ENCODE measurements at places on chromosomes 5 and 9.
A peak's percentile ranks its signal among the peaks of the same experiment; 100 is the strongest.

GRCh38 chr5:52010454-52010853 lies 627.2 kb downstream of the ISL1 start:
- DNase-seq = no peak

DNA sequence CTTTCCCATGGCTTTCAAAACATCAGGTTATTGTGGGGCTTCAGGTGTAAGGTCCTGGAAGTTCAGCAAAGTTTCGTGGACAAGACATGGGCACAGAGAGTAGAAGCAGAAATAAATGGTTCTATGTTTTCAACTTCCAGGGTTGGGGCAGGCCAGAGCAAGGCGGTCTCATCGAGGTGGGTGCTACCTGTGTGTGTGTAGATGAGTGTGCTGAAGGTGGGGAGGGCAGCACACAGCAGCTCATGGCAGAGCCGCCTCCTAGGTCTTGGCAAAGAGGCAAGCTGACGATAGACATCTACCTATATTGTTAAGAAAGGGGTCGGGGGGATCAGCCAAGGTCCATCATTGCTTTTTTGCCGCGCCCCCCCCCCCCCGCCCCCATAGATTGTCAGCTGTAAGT lies 3.8 kb downstream of the RAB24 start:
- DNase-seq = no peak

DNA sequence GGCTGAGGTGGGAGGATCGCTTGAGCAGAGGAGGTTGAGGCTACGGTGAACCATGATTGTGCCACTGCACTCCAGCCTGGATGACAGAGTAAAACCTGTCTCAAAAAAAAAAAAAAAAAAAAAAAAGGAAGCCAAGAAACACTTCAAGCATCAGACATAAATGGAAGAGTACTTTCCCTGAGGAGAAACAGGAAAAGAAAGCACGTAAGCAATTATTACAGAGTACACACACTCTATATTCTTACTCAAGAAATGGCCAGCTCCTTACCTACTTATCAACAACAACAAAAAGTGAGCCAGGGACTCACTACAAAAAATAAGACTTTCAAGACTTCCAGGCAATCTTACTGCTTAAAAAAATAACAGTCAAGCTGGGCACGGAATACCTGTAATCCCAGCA lies 21.8 kb downstream of the ZFR start:
- DNase-seq = no peak

DNA sequence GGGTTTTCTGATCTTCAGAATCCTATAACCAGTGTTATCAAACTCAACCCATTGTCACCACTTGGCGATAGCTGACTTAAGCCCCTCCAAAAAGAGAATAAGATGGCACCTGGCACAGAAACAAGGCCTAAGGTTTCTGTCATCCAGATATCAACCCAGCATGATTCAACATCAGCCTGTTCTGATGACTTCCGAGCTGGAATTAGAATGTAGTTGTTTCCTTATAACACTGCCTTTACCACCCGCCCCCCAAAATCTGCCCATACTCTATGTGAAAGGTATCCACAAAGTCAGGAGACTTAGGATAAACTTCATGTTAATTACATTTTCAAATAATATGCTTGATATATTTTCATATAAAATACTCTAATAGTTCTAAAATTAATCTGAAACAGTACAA lies 5.2 kb downstream of the KLF9 start:
- no peak for DNase-seq

GRCh38 chr9:68698943-68699509 lies 6.0 kb upstream of the PIP5K1B start:
- no peak for DNase-seq

- no peak for DNase-seq
These were observed 43.4 kb downstream of the PPARGC1B start for GRCh38 chr5:149773291-149774095.

DNA sequence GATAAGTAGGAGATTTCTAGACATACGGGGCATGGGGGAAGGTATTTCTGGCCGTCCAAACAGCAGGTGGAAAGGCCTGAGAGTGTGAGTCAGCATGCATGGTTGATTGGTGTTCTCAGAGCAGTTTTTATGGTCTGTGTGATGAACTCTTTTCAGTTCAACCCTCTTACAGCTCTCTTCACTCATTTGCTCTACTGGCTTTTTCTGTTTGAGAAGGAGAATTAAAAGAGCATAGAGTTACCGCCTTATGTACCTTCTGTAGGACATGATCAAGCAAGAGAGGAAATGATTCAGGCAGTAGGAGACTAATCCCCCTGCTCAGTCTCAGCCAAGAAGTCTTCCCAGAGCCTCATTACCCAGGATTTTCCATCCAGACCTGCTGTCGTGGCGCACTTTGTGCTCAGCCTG lies 92.4 kb downstream of the PRDM6 start:
- DNase-seq = no peak

- DNase-seq = no peak
These were observed 25.2 kb upstream of the RIOK2 start for GRCh38 chr5:97208184-97208713.

GRCh38 chr9:21528123-21528808 lies 46.2 kb upstream of the IFNE start:
- no peak for DNase-seq

DNA sequence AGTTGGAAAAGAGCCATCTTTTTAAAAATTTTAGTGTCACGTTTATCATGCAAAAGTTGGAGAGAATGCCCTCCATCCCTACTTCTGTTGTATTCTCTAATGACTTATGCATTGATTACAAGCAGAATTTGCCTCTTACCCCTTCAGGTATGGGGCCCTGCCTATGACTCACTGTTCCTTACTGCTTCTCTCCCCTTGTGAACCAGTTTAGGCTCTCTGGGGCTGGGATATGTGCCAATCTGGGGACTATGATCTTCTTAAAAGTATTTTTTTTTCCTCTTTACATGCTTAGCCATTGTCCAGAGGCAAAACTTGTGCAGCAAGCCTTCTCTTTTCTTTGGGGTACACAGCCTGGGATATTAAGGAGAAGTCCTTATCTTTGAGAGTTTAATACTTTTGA lies 37.4 kb downstream of the CAMK4 start:
- no peak for DNase-seq

GRCh38 chr9:19946441-19947109 lies 157.7 kb upstream of the SLC24A2 start:
- peak; percentile 49 for DNase-seq

DNA sequence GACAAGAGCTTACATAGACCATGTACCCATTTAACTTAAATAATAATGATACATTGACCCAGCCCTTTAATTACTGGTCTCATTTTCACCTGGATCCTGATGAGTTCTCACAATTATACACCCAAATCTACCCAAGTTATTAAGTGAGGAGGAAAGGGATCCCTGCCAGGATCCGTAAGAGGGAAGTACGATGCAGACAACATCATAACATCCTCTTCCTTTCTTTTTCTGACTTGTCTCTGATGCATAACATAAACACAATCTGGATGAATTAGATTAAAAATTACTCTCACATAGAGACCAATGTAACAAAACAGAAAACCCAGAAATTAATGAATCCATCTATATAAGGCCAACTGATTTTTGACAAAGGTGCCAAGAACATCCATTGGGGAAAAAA lies 17.0 kb downstream of the MARCHF3 start:
- no peak for DNase-seq

GRCh38 chr5:168579488-168580226 lies 489 bp upstream of the PANK3 start:
- peak; percentile 100 for DNase-seq

GRCh38 chr9:136539427-136540421 lies 6.1 kb downstream of the NOTCH1 start:
- peak; percentile 73 for DNase-seq

- DNase-seq = no peak
These were observed 51.3 kb downstream of the ANXA1 start for GRCh38 chr9:73202980-73203379.

GRCh38 chr9:117715411-117715989 lies 11.3 kb downstream of the TLR4 start:
- no peak for DNase-seq

DNA sequence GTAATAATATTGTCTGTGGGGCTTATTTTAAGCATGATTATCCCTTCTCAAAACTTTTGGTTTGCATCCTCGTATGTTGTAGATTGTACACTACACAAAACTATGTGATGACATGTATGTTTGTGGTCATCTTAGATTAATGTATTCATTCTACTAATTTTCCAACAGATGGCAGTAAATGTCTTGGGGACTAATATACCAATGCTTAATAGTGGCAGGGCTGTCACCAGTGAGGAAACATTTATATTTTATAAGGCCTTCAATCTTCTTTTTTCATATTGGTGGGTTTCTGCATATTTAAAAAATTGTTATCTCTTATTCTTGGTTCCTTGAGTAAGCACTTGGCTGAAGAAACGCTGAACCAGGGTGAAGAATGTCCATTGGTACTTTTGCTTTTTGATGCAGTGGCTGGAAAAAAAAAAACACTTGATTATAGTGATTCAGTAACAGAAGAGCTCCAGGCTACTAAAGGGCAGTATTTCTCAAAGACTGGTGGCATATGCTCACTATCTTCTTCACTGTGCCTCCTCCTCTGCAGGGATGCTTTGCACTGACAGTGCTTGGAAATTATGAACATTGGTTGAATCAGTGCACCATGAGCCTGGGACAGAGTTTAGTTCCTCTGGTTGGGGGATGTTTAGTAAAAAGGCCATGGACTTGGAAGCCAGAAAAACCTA lies 530.3 kb downstream of the RASEF start:
- no peak for DNase-seq

- DNase-seq = no peak
These were observed 45.5 kb upstream of the IL7R start for GRCh38 chr5:35811108-35811741.

- DNase-seq = peak; percentile 94
These were observed at the start of gene CEMIP2 for GRCh38 chr9:71768388-71769174. Gene CEMIP2, minus strand, starts transcription at chr9:71768513. Its CDS starts 18,140 bp downstream, at chr9:71750373.

DNA sequence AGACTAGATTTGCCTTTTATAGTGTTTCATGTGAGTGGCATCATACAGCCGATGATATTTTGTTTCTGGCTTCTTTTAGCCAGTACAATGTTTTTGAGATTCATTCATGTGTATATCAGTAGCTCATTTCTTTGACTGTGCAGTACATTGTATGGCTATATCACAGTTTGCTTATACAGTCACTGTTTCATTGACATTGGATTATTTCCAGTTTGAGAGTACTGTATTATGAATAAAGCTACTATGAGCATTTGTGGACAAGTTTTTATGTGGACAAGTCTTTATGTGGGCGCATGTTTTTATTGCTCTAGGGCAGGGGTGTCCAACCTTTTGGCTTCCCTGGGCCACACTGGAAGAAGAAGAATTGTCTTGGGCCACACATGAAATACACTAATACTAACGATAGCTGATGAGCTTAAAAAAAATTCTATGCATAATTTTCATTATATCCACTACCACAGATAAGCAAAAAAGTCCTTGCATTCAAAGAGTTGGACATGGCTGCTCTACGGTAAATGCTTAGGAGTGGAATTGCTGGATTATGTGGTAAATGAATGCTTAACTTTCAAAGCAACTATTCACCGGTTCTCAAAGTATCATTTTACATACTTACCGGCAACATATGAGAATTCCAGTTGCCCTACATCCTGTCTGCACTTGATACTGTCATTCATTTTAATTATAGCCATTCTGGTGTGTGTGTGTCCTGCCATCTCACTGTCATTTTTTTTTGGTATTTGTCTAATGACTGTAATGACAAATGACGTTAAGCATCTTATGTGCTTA lies 177.8 kb downstream of the RGS3 start:
- DNase-seq = no peak

DNA sequence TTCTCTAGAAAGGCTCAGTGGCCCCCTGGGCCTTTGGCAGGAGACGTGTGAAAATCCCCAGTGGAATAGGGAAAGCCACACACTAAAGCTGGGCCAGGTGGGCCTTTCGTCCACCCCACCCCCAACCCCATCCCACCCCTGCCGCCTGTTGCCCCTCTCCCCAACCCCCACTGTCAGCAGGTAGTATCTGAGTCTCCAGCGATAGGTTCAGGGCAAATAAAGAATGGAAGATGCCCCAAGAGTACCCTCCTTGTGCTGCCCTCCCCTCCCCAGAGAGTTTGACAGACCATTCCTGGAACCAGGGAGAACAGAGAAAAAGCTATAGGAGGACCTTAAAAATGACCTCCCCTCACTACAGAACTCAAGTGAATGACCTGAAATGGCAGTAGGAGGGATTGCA lies 36.7 kb upstream of the UBE2D2 start:
- DNase-seq = no peak

GRCh38 chr9:105500108-105500766 lies 52.4 kb downstream of the FSD1L start:
- DNase-seq = no peak

DNA sequence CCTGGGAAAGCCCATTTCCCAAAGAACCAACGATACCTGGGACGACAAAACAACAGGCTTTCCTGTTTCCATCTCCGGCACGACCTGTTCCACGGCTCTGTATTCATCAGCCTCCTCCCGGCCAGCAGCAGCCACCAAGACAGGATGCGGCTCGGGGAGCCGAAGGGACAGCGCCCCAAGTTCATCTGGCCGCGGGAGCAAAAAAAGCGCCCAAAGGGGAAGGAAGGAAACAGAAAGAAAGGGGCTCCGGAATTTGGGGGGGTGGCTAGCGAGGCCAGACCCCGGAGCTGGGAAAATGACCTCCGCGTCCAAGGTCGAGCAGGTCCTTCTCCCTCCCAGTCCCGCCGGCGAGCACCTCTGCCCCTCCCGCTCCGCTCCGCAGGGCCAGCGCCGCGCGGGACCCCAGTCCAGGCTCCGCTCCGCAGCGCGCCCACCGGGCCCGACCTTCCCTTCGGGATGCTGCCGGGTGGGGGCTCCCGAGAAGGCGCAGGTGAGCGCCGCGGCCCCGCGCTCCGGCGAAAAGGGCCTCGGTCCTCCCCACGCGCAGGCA lies 608 bp downstream of the ELOVL7 start:
- peak; percentile 8 for DNase-seq

- DNase-seq = peak; percentile 80
These were observed 58.5 kb downstream of the ZNF462 start for GRCh38 chr9:106921341-106921899.

- no peak for DNase-seq
These were observed 7.6 kb upstream of the CLPTM1L start for GRCh38 chr5:1352231-1353219.

- DNase-seq = peak; percentile 33
These were observed 199.5 kb downstream of the ALDH1A1 start for GRCh38 chr9:72753266-72753893.

GRCh38 chr5:65611524-65611923 lies 12.6 kb downstream of the TRIM23 start:
- no peak for DNase-seq

- DNase-seq = no peak
These were observed 71.2 kb downstream of the ANKRD55 start for GRCh38 chr5:56161927-56162326.
